ENCODE measurements at places on chromosomes 1 and 21. TPM values are rescaled to one million over a fixed set of nuclear protein-coding genes. Genes with fewer than 3 reads are reported as not detected.

The SMIM12 gene
- total RNA-seq: 19.3 TPM

The AADACL4 gene
- total RNA-seq: not detected

The SPRR1B gene
- not detected for total RNA-seq

The LPGAT1 gene
- total RNA-seq: 25.6 TPM

The CFAP74 gene
- total RNA-seq: not detected

GRCh38 chr1:209611771-209612570 lies 28.5 kb downstream of the CAMK1G start:
- DNase-seq: no peak
- H3K4me3 ChIP-seq: no peak overlapping the region
- no peaks in the 10 kb centered on the region for H3K27me3 ChIP-seq
- peaks cover 4% of the 10 kb centered on the region for H3K36me3 ChIP-seq
- peaks cover 14% of the 10 kb centered on the region for H3K4me1 ChIP-seq
- H3K27ac ChIP-seq: no peak overlapping the region

GRCh38 chr1:245361065-245361464 lies 206.3 kb downstream of the KIF26B start:
- no peaks in the 10 kb centered on the region for H3K36me3 ChIP-seq
- H3K27ac ChIP-seq: no peak overlapping the region
- DNase-seq: no peak
- no peak overlapping the region for H3K4me3 ChIP-seq
- no peaks in the 10 kb centered on the region for H3K27me3 ChIP-seq

GRCh38 chr1:208203848-208204609 lies 40.2 kb downstream of the PLXNA2 start:
- DNase-seq: no peak
- no peaks in the 10 kb centered on the region for H3K36me3 ChIP-seq
- no peak overlapping the region for H3K27ac ChIP-seq
- H3K4me1 ChIP-seq: peaks cover 45% of the 10 kb centered on the region
- no peak overlapping the region for H3K4me3 ChIP-seq
- H3K27me3 ChIP-seq: no peaks in the 10 kb centered on the region

- H3K4me1 ChIP-seq: no peaks in the 10 kb centered on the region
- H3K36me3 ChIP-seq: no peaks in the 10 kb centered on the region
- DNase-seq: peak; percentile 47
- no peaks in the 10 kb centered on the region for H3K27me3 ChIP-seq
Measured at GRCh38 chr1:25744140-25744581, 55.8 kb upstream of the SELENON start.

- H3K36me3 ChIP-seq: no peaks in the 10 kb centered on the region
- H3K4me1 ChIP-seq: no peaks in the 10 kb centered on the region
- H3K27ac ChIP-seq: no peak overlapping the region
Measured at GRCh38 chr1:45258059-45258650, 51.8 kb upstream of the ZSWIM5 start.

DNA sequence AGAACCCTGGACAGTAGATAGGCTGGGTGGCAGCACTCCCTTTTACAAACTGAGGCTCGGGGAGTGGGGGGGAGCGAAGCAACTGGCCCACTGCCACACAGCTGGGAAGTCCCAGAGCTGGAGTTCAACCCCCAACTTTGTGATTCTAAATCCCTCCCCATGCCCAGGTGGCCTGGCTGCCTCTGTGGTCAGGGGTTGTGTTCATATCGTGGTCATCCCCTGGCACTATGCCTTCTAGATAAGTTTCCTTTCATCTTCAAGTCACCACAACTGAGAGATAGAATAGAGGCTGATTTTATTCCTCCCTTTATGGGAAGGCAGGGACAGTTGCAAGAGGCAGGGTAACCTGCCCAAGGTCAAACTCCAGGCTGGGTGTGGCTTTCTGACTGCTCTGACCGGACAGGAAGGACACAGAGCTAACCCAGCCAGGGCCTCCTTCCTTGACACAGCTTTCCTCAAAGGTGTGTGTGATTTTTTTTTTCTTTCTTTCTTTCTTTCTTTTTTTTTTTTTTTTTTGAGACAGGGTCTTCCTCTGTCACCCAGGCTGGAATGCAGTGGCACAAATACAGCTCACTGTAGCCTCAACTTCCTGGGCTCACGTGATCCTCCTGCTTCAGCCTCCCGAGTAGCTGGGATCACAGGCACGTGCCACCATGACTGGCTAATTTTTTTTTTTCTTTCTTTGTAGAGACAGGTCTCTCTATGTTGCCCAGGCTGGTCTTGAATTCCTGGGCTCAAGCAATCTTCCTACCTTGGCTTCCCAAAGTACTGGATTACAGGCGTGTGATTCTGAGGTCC lies 18.4 kb upstream of the TNFRSF1B start:
- peak; percentile 86 for DNase-seq
- H3K4me1 ChIP-seq: peaks cover 50% of the 10 kb centered on the region
- no peak overlapping the region for H3K4me3 ChIP-seq
- H3K27ac ChIP-seq: no peak overlapping the region
- H3K27me3 ChIP-seq: no peaks in the 10 kb centered on the region

- no peaks in the 10 kb centered on the region for H3K4me1 ChIP-seq
- no peaks in the 10 kb centered on the region for H3K27me3 ChIP-seq
- H3K27ac ChIP-seq: no peak overlapping the region
- H3K36me3 ChIP-seq: no peaks in the 10 kb centered on the region
- H3K4me3 ChIP-seq: no peak overlapping the region
- no peak for DNase-seq
Measured at GRCh38 chr21:44028287-44028659, 16.2 kb downstream of the TRAPPC10 start.

- H3K27me3 ChIP-seq: no peaks in the 10 kb centered on the region
- no peak for DNase-seq
- no peak overlapping the region for H3K4me3 ChIP-seq
- H3K4me1 ChIP-seq: peaks cover 17% of the 10 kb centered on the region
Measured at GRCh38 chr1:13802782-13803545, 103.0 kb downstream of the PRDM2 start.

DNA sequence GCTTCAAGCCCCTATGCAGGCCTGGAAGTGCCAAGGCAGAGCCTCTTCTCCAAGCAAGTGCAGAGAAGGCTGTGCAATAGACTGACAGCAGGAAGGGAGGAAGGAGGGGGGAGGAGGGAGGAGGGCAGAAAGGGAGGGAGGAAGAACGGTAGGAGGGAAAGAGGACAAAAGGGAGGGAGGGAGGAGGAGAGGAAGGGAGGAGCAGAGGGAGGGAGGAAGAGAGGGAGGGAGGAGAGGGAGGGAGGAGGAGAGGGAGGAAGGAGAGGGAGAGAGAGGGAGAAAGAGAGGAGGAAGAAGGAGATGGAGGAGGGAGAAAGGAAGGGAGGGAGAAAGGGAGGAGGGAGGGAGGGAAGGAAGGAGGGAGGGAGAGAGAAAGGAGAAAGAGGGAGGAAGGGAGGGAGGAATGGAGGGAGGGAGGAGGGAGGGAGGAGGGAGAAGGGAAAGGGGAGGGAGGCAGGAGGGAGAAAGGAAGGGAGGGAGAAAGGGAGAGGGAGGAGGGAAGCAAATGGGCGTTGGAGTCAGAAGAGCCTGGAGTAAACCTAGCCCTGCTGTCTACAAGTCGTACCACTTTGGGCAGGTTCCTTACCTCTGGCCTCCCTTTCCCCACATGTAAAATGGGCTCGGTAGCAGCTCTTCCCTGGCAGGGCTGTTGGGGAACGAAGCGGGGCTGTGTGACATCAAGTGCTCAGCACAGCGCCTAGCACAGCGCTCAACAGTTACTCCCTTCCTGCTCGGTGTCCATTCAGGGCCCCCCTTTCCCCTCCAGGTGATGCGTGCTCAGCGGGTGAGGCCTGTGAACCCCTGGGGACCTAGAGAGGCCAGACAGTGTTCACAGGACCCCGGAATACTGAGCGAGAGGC lies 244.6 kb downstream of the NPHP4 start:
- no peaks in the 10 kb centered on the region for H3K36me3 ChIP-seq
- DNase-seq: no peak
- H3K27ac ChIP-seq: no peak overlapping the region

GRCh38 chr21:45079351-45079750 lies 5.0 kb downstream of the ADARB1 start:
- H3K36me3 ChIP-seq: peaks cover 2% of the 10 kb centered on the region
- no peaks in the 10 kb centered on the region for H3K4me1 ChIP-seq
- H3K27ac ChIP-seq: no peak overlapping the region

GRCh38 chr1:235052067-235053008 lies 76.3 kb downstream of the TOMM20 start:
- no peaks in the 10 kb centered on the region for H3K36me3 ChIP-seq
- H3K4me1 ChIP-seq: peaks cover 7% of the 10 kb centered on the region
- H3K27me3 ChIP-seq: no peaks in the 10 kb centered on the region
- no peak overlapping the region for H3K27ac ChIP-seq
- H3K4me3 ChIP-seq: no peak overlapping the region
- DNase-seq: no peak

Data from Caco-2 (cell line).